ENCODE measurements at places on chromosomes 11 and 22. TPM values are rescaled to one million over a fixed set of nuclear protein-coding genes. Genes with fewer than 3 reads are reported as not detected.
A peak's percentile ranks its signal among the peaks of the same experiment; 100 is the strongest.

DNA sequence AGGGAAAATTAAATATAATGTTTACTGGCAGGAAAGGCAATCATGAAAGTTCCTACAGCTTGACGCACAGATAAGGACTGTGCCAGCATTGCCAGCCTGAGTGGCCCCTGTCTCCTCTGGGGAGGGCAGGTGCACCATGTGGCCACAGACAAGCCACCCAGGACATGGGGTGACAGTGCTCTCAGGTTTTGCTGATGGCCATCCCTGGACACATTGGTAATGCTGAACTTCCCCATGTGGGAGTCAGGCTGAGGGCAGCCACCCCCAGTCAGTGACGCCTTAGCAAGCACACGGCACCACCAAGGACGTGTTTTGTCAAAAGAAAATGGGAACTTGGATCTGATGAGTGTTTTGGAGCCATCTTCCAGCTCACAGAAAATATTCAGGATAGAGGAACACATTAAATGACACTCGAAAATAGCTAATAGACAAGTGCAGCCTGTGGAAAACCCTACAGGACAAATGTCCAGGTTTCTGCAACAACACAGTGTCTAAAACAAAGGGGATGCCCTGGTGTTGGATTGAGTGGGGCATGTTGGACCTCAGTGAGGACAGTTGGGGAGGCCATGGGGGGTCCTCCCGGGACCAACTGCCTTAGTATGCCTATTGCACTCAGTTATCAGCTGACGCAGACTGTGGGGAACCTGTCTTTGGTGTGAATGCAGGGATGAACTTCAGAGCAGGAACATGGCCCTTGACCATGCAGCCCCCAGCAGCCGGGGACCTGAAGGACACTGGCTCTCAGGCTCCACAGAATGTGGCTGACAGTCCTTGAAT, 1450.5 kb downstream of the BRD1 start:
- no peak for DNase-seq

GRCh38 chr11:46444305-46444704, 52.7 kb upstream of the CHRM4 start:
- no peak for DNase-seq

DNA sequence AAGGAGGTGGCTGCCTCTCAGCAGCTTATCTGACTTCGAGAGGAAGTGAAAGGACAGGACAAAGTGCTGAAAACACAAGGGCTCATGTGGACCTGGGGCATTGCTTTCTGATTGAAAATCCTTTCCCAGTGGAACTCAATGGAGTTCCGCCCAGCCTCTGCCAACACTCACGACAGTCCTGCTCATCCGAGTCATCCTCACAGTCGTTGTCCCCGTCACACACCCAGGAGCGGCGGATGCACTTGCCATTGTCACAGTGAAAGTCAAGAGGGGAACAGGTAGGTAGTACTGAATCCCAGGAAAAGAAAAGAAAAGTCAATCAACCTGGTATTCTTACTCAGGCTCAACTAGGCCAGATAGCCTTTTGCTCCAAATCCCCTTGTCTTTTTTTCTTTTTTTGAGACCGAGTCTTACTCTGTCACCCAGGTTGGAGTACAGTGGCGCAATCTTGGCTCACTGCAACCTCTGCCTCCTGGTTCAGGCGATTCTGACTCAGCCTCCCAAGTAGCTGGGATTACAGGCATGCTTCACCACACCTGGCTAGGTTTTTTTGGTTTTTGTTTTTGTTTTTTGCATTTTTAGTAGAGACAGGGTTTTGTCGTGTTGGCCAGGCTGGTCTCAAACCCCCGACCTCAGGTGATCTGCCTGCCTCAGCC, 18.1 kb downstream of the LRP4 start:
- DNase-seq: no peak

- no peak for DNase-seq
These were observed 490.4 kb downstream of the MN1 start for GRCh38 chr22:27310966-27311697.

DNA sequence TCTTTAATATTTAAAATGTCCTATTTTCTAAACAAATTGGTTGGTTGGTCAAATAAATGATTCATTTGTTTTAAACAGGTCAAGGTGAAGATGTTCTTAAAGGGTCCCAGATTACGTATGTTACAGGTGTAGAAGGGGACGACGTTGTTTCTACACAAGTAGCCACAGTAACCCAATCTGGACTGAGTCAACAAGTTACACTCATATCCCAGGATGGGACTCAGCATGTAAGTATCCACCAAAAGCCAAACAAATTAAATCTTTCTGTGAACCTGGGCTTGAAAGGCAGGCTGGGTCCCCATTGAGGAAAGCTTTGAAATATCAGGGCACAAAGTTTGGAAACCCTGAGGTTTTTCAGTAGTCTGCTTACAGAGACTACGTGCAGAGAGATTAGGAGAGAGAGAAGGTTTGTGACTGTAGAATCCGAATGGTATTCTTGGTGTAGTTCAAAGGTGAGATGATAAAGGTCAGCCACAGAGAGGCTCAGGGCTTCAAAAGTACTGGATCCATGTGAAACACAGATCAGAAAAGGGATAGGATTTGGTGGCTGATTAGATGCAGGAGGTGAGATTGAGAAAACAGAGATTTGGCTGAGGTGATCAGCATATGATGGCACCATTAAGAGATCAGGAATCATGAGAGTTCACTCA, 51.7 kb downstream of the ZNF143 start:
- DNase-seq: no peak

DNA sequence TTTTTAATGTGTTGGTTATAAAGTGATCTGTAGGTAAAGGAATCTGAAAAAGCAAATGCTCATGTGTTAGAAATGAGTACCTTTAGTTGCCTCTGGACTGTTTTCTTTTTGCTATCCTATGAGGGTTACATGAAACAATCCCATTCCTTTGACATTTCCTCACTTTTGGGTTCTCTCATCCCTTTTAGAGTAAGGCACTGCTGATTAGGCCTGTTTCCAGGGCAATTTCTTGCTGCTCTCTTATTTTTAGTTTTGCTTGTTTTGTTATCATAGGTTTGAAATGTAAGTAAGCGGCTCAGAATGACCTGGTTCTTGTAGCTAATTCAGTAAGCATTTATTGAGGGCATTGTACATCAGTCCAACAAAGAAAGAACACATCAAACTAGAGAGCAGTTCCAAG, 138.9 kb downstream of the DDX10 start:
- no peak for DNase-seq

DNA sequence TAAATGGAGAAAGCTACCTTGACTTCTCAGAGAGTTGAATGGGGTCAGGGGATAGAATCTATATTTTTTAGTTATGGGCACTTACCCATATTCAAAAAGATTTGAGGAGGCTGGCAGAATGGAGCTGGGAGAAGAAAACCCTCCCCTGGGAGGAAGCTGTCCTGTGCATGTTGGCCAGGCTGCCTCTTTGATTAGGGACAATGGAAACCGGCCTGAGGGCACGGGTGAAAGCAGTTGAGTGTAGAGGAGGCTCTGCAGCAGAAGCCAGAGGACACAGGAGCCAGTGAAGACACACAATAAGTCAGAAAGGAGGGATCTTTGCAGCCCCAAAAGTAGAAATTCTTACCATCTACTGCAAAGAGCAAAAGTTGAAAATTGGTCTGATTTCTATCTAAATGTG, 66.6 kb upstream of the B3GAT1 start:
- no peak for DNase-seq

DNA sequence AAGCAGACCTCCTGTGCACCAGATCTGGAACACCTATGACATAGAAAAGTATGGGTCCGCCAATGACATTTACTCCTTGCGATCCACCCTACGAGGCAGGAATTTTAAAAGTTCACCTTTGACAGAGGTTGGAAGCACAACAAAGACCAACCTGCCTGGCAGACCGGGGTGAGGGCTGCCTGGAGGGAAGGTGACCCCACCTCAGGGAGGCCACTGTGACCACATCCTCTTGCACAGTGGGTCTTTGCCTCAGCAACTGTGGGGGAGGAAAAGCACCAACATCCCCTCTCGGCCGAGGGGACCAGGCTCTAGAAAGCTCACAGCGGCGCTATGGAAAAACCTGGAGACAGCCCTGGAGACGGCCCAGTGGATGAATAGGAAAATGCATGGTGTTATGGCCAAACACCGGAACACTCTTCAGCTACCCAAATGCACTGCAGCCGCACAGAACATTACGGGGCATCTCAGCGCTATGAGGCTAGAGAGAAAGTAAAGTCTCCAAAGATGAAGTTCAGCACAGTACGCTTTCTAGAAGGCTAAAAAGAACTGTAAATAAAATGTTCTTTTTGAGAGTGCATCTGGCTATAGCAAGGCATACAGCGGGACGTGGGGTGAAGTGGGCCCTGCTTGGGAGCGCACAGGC, 1.8 kb upstream of the SHISAL1 start:
- DNase-seq: no peak

DNA sequence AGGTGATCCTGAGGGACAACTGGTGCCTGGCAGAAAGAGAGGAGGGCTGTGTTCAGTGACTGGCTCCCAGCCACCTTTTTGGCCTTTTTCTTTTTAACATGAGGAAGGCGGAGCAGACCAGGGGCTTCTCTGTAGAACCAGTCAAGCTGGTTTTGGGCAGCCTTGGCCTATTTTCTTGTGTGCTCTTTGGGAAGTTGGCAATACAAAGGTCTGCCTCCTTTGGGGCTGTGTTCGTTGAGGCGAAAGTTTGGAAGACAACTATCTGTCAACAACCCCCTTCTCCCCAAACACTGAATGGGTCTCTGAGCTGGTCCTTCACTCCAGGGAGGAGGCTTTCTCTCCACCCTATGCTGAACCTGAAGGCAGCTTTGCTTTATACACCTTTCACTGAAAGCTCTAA, 8.5 kb downstream of the MARK2 start:
- no peak for DNase-seq

GRCh38 chr11:121586750-121587149, 134.0 kb upstream of the SORL1-AS1 start:
- no peak for DNase-seq

GRCh38 chr11:69365558-69365957, 71.6 kb downstream of the MYEOV start:
- DNase-seq: no peak

GRCh38 chr11:11045156-11045930, 187.5 kb upstream of the ZBED5 start:
- DNase-seq: no peak

- DNase-seq: no peak
These were observed 80.0 kb downstream of the MED15 start for GRCh38 chr22:20587206-20587958.

- no peak for DNase-seq
These were observed 33.7 kb downstream of the APLP2 start for GRCh38 chr11:130103296-130103814.

DNA sequence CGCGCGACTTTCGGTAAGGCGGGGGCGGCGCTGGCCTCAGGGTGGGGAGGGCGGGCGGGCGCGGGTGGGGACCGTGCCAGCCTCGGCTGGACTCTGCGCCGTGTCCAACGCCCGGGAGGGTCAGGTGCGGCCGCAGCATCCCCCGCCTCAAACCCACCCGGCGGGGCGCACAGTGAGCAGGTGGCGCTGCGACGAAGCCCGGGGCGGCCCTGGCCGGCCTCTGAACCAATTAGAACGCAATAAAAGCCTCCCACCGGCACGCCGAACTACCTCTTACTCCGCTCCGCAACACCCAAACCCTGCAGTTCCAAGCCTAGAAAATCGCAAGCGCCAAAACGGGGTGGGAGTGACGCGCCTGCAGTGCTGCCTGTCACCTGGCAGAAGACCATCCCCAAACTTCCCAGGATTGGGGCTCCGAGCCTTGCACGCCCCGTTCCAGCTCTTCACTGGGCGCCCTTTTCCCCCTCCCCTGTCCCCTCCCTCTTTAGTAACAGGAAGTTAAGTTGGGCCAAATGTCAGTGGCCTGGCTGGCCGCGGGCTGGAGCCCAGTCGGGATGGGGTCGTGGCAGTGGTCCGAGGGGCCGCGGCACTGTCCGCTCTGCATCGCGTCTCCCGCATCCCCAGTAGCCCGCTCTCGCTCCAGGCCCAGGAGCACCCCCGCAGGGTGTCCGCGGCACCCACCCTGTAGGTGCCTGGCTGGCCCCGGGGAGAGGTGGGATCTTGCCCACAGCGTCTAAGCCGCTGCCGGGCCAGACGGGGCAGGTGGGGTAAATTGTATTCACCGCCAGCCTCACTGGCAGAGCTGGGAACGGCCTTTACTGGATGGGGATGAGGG, 541 bp downstream of the MICAL2 start:
- peak; percentile 21 for DNase-seq

GRCh38 chr22:49951000-49951677, 9.4 kb upstream of the PIM3 start:
- no peak for DNase-seq

- no peak for DNase-seq
These were observed 136.3 kb upstream of the TEAD1 start for GRCh38 chr11:12537778-12538401.

- DNase-seq: no peak
These were observed 18.3 kb downstream of the ATG16L2 start for GRCh38 chr11:72832301-72833082.

MICAL3 gene
- total RNA-seq: 54.3 TPM

PGGHG gene
- 69.7 TPM for total RNA-seq

TCN1 gene
- total RNA-seq: not detected

MMP7 gene
- total RNA-seq: not detected

C11orf86 gene
- not detected for total RNA-seq

SAA4 gene
- total RNA-seq: not detected

GGT1 gene
- 4.6 TPM for total RNA-seq

TBX1 gene
- total RNA-seq: 0.56 TPM

FOLR1 gene
- not detected for total RNA-seq
